HT1080 (cell line): ENCODE measurements at places on chromosomes 1 and 21. TPM values are rescaled to one million over a fixed set of nuclear protein-coding genes. Genes with fewer than 3 reads are reported as not detected.

NEK2 gene
- 37.5 and 50.3 TPM in 2 replicates for total RNA-seq

CYP4A11 gene
- not detected in 2 replicates for total RNA-seq

C1orf116 gene
- 0.20 and 0.59 TPM in 2 replicates for total RNA-seq

LIN28A gene
- total RNA-seq, result not detected in 2 replicates

CASQ1 gene
- total RNA-seq, result not detected in 2 replicates

MROH7 gene
- total RNA-seq, result not detected in 2 replicates

BCAR3 gene
- total RNA-seq, result 156 and 163 TPM in 2 replicates

RGS1 gene
- not detected in 2 replicates for total RNA-seq
